Kidney tubule cell (primary cell): ENCODE measurements at places on chromosomes 4 and X.

- no peak for DNase-seq
Observed at GRCh38 chrX:47578692-47579091, 3.5 kb upstream of the TIMP1 start.

DNA sequence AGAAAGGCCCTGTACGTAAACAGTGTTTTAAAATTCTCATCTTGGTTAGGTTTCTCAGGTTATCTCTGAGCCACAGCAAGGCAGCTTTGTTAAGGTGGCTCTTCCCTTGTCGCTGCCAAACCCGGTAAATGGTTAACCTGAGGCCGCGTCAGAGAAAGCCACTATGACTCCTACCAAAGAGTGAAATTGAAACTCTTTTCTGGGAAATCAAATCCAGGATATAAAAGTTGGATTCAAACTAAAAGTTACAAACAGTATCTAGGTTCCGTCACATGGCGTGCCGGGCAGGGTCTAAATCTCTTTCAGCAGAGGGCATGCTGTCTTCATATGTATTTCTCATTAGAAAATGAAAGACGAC is 433 bp downstream of the MMAA start:
- DNase-seq: peak; percentile 96

GRCh38 chr4:25161593-25161950 is 1.3 kb upstream of the SEPSECS start:
- peak; percentile 22 for DNase-seq

DNA sequence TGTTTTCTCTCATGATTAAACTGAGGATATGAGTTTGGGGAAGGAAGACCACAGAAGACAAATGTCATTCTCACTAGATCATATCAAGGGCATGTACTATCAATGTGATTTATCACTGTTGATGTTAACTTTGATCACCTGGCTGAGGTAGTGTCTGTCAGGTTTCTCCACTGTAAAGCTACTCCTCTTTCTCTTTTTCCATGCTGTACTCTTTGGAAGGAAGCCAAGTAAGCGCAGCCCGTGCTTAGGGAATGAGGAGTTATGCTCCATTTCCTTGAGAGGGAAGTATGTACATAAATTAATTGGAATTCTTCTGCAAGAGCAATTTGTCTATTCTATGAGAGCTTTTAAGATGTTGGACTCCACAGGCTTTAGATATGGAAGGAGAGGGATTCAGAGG is 4.0 kb upstream of the KANTR start:
- no peak for DNase-seq

DNA sequence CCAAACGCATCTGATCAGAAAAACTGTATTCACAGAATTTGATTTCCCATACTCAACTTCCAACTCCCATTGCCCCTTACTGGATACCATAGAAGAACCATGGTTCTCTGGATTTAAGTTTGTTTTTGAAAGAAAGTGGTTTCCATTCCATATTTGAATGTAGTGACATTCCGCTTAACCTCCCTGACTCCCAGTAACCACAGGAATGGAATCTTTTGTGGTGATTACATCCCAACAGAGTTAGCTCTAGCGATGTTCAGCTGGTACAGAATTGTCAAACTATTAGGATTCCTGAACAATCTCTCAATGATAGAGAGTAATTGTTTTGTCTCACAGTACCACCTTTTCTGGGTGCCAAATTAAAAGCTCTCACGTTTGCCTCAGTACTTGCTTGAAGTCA is 1.7 kb downstream of the NUDT10 start:
- no peak for DNase-seq

GRCh38 chrX:119682019-119682989 is 10.7 kb downstream of the SEPTIN6 start:
- no peak for DNase-seq

DNA sequence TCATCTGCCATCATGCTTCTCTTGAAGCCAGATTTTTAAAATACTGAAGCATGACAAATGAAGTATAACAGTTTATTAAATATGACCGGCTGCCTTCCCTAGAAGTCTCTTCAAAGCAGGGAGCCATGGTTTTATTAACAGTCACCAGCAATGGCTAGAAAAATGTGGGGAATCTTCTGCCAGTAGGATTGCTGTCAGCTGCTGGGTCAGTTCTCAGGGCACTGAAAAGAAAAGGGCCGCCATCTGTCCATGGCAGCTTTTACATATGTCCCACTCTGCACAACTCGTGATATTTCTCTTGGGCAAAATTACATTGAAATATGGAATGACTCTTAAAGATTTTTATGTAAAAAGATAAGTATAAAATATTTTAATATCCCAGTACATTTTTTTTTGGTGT is 2.8 kb downstream of the CCNG2 start:
- DNase-seq: no peak

GRCh38 chr4:60934566-60935295 is 265.4 kb upstream of the ADGRL3 start:
- DNase-seq: no peak
